ENCODE measurements at places on chromosomes 4 and X.

DNA sequence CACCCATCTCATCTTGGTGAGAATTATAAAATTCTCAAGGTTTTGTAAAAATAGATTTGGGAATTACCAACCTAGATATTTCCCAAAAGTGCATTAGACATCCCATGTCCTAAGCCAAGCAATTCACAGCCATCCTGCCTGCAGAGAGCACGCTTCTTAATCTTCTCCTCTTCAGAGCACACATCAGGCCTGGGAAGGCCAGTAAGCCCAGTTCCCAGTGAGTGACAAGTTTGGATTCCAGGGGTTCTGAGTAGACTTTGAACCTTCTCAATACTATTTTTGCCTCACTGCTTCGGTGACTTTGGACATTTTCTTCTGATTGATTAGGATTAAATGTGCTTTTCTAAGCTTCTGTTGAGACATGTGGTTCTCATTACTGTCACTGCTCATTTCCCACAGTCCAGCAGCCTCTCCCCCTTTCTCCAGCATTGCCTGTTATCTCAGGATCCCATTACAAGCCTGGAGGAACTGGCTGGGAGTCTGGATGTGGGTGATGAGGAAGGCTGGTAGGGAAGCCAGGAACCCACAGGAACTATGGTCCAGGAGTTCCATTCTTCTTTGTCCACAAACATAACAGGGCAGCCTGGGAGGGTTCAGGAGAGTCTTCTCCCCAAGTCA is 56.4 kb upstream of the TMEM150C start:
- DNase-seq = no peak

- no peak for DNase-seq
Measured at GRCh38 chr4:89290727-89291516, 16.7 kb downstream of the GPRIN3 start.

DNA sequence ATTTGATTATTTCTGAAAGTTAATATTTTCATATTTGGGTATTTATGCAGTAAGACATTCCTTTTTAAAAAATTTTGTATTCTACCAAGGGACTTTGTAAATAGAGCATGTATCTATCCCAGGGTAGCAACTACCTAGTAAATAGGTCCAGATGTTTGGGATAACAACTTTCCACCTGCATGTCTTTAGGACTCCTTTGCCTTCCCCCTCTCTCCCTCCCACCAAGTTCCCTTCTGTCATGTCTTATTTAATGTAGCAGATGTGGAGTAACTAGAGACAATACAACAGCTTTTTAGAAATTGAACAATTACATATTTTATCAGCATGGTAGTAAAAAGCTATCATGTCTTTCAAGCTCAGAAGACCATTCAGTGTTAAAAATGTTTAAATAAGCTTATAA is 821.0 kb downstream of the C4orf33 start:
- DNase-seq = no peak

DNA sequence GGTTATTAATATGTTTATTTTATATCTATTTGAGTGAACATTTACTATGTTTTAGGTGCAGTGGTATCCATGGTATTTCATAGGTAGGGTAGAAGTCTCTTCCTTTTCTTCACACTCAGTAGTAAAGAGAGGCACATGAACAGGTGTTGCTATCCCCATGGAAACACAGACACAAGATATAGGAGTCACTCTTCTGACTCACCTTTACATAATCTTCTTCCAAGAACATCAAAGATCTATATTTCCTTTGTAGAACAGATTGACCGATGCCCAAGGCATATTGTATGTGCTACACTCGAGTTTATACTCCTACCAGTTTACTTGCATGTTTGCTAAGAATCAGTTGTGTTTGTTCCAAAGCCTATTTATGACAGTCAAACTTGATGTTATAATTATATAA is 1997.4 kb downstream of the C4orf33 start:
- no peak for DNase-seq

DNA sequence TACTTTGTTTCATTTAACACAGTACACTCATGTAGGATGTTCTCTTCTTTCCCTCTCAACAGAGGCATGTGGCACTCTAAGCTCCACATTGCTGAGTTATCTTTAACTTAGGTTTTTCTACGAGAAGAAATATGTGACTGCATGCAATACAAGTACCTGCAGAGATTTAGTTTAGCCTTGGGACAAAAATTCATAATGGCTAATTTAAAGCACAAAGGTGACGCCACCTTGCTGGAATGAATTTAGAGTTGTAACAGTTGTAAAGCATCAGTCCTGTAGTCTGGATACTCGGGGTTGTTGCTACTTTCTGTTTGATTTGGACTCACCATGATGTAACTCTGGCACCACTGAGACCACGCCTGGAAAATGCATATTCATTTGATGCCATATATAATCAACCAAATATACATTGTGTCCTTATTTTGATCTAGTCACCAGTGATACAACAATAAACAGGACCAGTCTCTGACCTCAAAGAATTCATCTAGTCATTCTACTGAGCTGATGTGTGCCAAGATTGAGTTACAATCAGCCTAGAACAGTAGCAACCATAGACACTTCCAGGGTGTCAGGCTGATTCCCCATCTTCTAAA is 451.0 kb upstream of the ZFP42 start:
- DNase-seq = no peak

- no peak for DNase-seq
Measured at GRCh38 chr4:68267433-68267944, 22.0 kb upstream of the TMPRSS11B start.

DNA sequence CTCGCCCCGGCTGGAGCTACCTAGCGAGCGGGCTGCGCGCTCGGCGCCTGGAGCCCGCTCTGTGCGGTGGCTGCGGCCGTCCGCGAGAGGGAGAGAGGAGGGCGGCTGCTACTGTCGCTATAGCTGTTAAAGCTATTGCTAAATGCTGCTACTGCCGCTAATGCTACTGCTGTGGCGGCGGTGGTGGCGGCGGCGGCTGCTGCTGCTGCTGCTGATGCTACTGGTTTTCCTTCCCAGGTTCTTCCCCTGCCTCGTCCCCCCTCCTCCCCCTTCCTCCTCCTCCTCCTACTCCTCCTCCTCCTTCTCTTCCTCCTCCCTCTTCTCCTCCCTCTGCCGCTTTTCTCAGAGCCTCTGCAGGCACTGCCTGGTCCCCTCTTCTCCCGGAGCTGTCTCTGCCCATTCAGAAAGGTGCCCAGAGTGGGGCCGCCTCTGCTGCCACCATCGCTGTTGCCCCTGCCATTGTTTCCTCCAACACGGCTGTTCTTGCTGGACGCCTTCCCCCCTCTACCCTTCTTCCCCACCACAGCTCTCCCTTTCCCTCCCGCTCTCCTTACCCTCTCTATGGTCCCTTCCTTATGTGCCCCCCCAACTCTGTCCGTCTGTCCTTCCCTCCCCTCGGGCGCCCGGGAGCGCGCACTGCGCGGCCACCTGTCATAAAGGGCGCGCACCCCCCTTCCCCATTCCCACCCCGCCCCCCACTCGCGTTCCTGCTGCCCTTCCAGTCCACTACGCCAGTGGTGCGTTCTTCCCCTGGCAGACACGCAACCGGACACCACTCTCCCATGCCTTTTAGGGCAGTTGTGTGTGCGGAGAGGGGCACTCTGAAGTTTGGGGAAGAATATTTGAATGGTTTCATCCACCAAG is at the start of gene NEXMIF:
Gene NEXMIF (minus strand): TSS at position 228 of the 864 bp plus-strand sequence.
- no peak for DNase-seq

DNA sequence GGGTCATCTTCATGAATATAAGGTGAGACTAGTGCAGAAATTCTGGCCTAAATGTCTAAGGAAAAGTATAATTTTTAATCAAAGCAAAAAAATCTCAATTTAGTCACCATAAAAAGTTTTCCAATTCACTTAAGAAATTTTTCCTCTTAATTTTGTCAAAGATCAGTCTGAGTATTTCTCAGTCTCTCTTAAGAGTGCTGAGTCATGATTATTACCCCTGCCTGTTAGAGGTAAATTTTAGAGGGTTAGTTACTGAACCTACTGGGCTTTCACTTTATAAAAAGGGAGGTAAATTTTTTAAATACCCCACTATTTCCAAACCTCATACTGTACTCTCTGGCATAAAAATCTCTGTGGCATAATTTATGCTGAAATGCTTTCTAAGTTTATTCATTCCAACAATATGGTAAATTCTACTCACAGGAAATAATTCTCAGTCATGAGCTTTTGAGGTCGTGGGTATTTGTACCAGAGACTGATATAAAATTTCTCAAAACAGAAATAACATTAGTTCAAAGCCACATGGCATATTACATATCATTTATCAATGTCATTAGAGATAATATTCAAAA is 122.4 kb downstream of the SLC39A8 start:
- DNase-seq = no peak

DNA sequence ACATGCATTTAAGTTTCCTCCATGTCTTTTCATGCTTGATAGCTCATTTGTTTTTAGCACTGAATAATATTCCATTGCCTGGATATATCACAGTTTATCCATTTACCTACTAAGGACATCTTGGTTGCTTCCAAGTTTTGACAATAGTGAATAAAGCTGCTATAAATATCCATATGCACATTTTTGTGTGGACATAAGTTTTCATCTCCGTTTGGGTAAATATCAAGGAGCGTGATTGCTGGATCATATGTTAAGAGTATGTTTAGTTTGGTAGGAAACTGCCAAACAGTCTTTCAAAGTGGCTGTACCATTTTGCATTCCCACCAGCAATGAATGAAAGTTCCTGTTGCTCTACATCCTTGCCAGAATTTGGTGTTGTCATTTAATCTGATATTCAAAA is 172.5 kb downstream of the DHX15 start:
- no peak for DNase-seq

GRCh38 chr4:151575646-151576045 is 166.7 kb downstream of the FHIP1A start:
- DNase-seq = no peak

DNA sequence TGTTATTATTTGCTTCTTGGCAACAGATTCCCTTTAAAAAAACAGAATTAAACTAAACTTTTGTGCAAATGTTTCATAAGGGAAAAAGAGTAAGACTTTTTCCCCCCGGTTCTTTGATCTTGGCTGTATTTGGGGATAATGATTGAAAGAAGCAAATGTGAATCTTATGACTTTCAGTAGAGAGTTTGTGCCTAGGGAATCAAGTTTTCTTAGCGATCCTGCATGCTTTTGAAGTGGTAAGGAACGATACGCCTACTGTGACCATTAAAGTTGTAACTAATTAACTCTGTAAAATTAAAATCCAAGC is 9.0 kb downstream of the ATP10D start:
- DNase-seq = no peak

GRCh38 chr4:14096396-14096965 is 469.0 kb upstream of the BOD1L1 start:
- no peak for DNase-seq

- DNase-seq = no peak
Measured at GRCh38 chr4:2792396-2792710, 532 bp upstream of the SH3BP2 start.

GRCh38 chr4:184994623-184995010 is 23.7 kb upstream of the HELT start:
- DNase-seq = no peak

DNA sequence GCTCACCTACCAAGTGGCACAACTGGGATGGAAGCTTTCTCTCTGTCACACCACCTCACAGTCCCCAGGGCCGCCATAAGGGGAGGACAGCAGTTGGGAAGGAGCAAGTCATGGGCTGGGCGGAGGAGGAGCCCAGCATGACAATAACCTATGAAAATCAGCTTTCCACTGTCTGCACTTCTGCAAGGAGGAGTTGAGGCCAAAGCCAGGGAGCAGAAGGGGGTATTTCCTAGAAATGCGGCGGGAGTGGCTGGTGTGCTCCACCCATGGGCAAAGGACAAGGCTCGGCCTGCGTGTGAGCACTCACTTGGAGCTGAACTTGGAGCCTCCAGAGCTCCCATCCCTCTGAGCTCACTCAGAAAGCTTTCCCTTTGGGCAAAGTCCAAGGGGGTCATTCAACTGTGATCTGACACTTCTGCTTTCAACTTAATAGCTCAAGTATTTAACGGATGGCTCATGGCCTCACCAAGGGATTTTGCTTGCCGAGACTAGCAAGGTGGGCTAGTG is 18.5 kb downstream of the APLN start:
- DNase-seq = no peak

DNA sequence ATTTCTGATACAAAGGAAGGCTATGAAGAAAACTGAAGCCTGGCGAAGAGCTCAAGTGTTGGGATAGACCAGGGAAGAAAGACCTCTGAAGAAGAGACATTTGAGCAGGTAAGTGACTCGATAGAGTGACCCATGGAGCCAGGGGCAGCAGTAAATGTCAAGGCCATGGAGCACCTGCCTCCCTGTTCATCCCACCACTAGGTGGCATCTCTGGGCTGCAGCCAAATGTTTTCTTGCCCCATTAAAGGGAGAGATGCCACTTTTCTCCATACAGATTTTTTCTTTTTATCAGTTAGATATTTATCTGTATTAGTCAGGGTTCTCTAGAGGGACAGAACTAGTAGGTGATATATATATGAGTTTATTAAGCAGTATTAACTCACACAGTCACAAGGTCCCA is 4.9 kb upstream of the ZNF81 start:
- DNase-seq = peak; percentile 1

- no peak for DNase-seq
Measured at GRCh38 chrX:8048466-8048865, 121.3 kb upstream of the PNPLA4 start.

- no peak for DNase-seq
Measured at GRCh38 chr4:10416441-10416840, 40.8 kb downstream of the ZNF518B start.

DNA sequence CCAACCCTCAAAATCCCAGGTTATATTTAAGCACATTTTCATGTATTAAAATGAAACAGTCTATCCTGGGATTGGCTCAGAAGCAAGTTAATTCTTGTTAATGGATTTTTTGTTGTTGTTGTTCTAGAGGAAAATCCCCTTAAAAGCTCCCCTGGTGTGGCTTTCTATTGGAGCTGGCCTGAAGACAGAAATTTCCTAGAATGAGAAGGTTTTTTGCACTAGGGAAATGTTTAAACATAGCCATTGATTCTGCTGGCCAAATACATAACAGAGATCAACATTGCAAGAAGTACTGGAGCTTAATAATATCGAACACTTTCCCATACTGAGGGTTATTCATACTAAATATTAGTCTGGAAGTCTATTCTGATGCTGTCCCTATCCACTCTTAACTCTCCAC is 148.8 kb upstream of the PCDH18 start:
- no peak for DNase-seq

DNA sequence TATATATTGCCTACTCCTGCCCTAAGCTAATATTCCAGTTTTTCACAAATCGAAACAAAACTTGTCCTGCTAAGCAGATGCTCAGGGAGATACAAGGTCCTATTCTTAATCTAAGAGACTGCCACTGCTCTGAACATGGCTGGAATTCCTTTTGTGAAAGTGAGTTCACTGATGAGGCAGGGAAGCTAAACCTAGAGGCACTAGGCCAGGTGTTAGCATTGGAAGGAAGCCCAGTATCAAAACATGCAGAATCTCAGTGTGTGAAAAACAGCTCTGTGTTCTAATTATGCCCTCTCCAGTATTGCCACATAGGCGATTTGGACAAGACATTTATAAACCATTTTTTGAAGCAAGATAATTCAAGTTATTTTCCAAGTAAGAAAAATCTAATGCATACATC is 47.6 kb downstream of the ABCG2 start:
- no peak for DNase-seq

- DNase-seq = no peak
Measured at GRCh38 chr4:25129917-25130316, 30.3 kb downstream of the SEPSECS start.

Data from NCI-H1930 (cell line).